Renal pelvis (tissue), 12 donors: ENCODE measurements at places on chromosomes 2 and 18. TPM values are rescaled to one million over a fixed set of nuclear protein-coding genes. Genes with fewer than 3 reads are reported as not detected.

Gene NTSR2
- polyA plus RNA-seq: not detected

DNA sequence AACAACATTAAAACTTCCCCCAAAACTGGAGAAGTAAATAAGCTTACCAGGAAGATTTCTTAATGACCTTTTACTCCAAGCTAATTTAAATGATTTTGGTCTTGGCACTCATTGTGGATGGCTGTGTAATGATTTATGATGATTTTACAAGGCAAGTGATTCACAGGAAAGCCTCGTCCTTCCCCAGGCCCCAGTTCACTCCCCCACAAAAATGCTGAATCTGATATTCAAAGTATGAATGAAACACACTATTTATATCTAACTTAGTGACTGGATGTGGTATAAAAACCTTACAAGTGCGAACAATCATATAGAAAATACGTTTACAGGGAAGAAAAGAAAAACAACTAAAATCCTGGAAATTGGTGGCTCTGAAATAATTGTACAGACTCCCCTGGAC lies 49.8 kb downstream of the ZNF516 start:
- DNase-seq: no peak

Gene IL1RL2
- 1.4 TPM for polyA plus RNA-seq

Gene IL1B
- polyA plus RNA-seq: 0.47 TPM

Gene CCDC141
- polyA plus RNA-seq: 0.12 TPM
